ENCODE measurements at places on chromosomes 4 and X.

GRCh38 chr4:153142700-153143438 is 61.4 kb upstream of the TRIM2 start:
- DNase-seq = peak; percentile 74

DNA sequence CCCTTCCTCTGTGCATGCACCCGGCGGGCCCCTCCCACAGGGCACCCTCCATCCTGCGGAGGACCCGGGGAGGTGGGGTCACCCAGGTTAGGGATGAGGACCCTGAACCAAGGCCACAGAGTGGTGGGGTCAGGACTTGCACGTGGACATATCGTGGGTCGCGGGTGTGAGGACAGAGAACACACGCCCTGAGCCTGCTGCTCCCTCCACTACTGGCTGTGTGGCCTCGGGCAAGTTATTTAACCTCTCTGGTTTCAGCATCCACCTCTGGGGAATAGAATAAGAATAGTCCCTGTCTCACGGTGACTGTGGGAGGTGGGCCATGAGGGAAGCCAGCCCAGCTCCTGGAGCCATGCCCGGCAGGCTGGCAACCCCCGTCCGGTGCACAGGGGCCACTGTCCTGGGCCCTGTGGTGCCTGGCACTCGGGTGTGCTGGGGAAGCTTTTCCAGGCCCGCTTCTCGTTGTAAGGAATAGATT is 5.1 kb downstream of the PSAPL1 start:
- no peak for DNase-seq

DNA sequence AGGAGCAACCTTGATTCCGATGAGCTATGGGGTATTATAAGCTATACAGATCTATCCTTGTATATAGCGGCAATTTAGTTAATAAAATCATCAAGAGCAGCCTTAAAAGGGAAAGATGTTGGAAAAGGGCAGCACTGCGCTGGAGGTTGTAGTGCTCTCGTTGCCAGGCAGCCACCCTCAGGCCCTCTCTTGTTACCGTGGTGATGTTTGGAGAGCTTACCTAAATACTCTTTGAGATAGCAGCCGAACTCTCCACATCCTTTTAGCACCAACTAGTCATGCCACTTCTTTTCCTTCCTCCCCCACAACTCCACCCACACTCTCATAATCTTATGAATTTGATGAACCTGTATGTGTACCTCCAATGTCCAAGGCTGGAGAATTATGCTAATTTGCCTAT is 3.8 kb upstream of the RADX start:
- no peak for DNase-seq

DNA sequence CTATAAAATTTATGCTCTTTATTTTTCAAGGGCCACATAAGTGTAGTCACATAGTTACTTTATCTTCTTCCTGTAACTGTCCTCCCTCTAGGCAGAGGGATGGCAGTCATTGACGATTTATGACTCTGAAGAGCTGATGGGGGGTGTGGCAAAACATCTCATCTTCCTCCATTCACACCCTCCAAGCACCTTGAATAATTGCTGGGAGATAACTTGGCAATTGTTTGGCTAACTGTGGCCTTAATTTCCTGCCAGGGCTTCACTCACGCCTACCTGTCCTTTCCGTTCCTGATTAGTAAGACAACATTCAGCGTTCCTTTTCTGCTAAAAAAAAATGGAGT is 329.2 kb downstream of the ARHGAP10 start:
- DNase-seq = no peak

DNA sequence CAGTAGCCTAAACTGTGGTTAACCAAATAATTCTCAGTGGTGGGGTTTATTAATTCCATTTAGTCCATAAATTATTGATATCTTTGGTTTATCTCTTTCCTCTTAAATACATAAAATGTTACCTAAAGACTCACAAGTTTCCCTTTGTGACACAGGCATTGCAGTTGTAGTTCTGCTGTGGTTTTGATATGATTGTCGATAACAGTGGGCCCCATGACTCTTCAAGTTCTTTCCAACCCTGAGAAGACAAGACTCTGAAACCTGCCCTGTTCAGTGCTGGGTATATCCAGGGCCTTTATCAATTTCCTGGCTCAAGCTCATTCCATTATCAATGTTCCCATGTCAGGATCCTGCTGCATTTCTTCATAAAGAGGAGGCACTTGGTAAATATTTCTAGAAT is 117.9 kb upstream of the TBC1D9 start:
- DNase-seq = no peak

- DNase-seq = no peak
These were observed 2412.8 kb downstream of the ARAP2 start for GRCh38 chr4:33831442-33832066.

GRCh38 chrX:68421636-68422035 is 11.7 kb downstream of the OPHN1 start:
- no peak for DNase-seq

DNA sequence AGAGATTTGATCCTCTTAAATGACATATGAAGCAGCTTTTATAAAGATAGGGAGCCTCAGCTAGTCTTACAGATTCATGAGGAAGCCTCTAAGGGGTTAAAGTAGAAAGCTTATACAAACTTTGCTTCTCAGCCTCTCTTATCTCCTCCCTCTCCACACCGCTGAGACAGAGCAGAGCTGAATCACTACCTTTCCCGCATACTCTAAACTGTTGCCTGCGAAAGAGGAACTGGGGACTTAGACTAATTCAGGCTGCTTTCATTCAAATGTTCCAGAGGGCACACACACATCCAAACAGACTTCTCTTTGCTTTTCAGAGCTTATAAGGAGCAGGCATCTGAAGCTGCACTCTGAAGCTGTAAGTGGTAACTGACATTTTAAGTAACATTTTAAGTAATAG is at the start of gene SERTM2:
Gene SERTM2 (plus strand): TSS at position 169 of the 400 bp plus-strand sequence. CDS start 7,213 bp downstream, outside the sequence.
- no peak for DNase-seq

- DNase-seq = no peak
These were observed 158.4 kb downstream of the DCLK2 start for GRCh38 chr4:150236626-150237025.

GRCh38 chr4:60506061-60506460 is 694.1 kb upstream of the ADGRL3 start:
- DNase-seq = no peak

DNA sequence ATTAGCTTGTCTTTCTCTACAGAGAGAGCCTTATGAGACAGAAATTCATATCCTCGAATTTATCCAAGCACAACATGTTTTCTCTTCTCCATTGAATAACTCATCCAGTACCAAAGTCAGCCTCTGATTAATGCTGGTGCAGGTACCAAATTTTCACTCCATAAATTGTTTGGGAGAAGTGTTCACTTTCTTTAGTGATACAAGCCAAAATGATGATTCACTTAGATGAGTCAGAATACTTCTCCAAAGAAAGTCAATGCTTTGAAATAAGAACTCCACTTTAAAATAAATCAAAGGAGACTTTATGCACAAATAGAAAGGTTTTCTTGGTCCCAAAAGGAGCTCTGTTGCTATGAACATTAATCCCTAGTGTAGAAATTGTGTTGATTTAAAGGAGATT is 60.2 kb downstream of the MAOB start:
- no peak for DNase-seq

DNA sequence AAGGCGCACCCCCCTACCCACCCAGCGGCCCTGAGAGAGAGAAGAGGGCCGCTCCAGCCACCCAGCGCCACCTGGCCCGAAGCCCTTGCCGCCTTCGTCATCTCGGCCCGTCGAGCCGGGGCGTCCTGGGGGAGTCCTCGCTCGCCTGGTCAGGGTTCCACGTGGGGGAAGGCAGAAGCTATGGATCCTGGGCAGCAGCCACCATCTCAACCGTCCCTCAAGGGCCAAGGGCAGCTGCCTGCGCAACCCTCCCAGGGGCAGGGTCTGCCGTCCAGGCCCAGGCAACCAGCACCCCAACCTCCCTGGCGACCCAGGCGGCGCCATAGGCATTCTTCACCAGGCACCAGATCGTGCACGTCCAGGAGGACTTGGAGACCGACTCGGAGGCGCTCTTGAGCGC is 51.5 kb upstream of the IL13RA2 start:
- DNase-seq = no peak

- DNase-seq = no peak
These were observed at the start of gene CCDC160 for GRCh38 chrX:134236626-134237614. Gene CCDC160 (plus strand): TSS chrX:134237182. CDS start chrX:134244801, 7,619 bp downstream.

- DNase-seq = no peak
These were observed 307.0 kb downstream of the FSTL5 start for GRCh38 chr4:161856711-161857326.

- DNase-seq = peak; percentile 38
These were observed 34.0 kb upstream of the GYPA start for GRCh38 chr4:144174401-144175067.

- no peak for DNase-seq
These were observed 621.7 kb upstream of the HS3ST1 start for GRCh38 chr4:12050357-12050756.

- no peak for DNase-seq
These were observed 10.8 kb downstream of the CETN2 start for GRCh38 chrX:152819732-152820131.

- no peak for DNase-seq
These were observed 107.8 kb downstream of the GATB start for GRCh38 chr4:151652841-151653547.

- no peak for DNase-seq
These were observed 54.0 kb downstream of the GC start for GRCh38 chr4:71729856-71730255.

- no peak for DNase-seq
These were observed 144.4 kb upstream of the GATB start for GRCh38 chr4:151905197-151905596.

- DNase-seq = no peak
These were observed 20.5 kb upstream of the OPN1LW start for GRCh38 chrX:154123241-154124219.

GRCh38 chr4:22216278-22216677 is 267.7 kb upstream of the KCNIP4 start:
- DNase-seq = no peak

DNA sequence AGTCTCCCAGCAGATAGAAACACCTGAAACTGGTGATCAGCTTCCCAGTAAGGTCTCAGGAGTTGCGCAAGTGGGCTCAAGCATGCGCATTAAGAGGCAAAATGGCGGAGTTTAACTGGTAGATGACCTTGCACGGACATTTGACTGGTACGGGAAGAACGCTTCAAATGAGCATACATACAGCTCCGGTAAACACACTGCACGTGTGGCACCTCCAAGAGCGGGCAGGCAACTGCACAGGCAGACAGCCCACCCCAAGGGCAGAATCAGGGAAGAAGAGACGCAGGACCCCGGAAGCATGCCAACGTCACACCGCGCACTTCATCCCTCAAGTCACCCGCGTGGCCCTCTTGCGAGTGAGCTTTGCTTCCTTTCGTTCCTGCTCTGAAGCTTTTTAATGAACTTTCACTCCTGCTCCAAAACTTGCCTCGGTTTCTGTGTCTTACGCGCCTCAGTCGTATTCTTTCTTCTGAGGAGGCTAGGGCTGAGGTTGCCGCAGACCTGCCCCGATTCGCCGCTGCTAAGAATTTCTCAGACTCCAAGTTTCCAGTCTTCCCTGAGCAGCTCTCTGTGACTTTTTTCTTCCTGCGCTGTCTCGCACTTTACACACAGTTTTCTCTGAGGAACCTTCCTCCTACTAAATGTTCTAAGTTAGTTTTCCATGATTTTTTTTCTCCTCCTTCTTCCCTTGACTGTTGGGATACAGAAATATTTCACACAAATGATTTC is 180.7 kb upstream of the ZFP42 start:
- DNase-seq = no peak

- DNase-seq = no peak
These were observed 38.8 kb upstream of the MAD2L1 start for GRCh38 chr4:120105472-120105871.

DNA sequence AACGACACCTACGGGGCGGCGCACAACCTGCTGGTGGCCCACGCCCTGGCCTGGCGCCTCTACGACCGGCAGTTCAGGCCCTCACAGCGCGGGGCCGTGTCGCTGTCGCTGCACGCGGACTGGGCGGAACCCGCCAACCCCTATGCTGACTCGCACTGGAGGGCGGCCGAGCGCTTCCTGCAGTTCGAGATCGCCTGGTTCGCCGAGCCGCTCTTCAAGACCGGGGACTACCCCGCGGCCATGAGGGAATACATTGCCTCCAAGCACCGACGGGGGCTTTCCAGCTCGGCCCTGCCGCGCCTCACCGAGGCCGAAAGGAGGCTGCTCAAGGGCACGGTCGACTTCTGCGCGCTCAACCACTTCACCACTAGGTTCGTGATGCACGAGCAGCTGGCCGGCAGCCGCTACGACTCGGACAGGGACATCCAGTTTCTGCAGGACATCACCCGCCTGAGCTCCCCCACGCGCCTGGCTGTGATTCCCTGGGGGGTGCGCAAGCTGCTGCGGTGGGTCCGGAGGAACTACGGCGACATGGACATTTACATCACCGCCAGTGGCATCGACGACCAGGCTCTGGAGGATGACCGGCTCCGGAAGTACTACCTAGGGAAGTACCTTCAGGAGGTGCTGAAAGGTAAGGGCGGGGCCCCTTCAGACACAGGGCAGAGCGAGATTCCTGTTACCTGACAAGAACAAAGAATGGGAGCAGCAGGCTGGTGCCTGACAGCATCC is 11.7 kb downstream of the RPL9 start:
- DNase-seq = no peak

- no peak for DNase-seq
These were observed 248.5 kb downstream of the ENOX2 start for GRCh38 chrX:130654409-130654950.

DNA sequence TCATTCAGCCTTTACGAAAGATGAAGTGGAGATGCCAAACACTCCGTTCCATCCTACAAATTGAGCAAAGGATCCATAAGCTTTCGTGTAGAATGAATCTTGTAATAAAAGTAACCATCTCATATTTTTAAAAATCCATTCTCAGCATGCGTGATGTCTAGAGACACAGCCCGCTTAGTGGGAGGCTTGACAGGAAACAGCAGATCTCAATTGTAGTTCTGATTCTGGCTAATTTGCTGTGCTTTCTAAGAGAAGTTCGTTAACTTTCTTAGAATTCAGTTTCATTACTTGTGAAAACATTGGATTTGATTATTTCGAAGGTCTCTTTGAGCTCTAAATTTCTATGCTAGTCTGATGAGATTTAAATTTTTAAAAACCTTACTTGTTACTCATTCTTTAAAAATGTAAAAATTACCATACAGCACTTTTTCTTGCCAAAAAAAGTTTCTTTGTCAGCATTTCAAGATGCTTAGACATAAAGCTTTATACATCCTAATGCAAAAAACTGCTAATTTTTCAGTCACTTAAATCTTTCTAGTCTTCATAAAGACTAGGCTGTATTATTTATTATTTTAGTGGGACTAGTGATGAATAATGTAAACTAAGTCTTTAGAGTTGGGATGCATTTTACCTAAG is 66.9 kb upstream of the NEIL3 start:
- DNase-seq = no peak

DNA sequence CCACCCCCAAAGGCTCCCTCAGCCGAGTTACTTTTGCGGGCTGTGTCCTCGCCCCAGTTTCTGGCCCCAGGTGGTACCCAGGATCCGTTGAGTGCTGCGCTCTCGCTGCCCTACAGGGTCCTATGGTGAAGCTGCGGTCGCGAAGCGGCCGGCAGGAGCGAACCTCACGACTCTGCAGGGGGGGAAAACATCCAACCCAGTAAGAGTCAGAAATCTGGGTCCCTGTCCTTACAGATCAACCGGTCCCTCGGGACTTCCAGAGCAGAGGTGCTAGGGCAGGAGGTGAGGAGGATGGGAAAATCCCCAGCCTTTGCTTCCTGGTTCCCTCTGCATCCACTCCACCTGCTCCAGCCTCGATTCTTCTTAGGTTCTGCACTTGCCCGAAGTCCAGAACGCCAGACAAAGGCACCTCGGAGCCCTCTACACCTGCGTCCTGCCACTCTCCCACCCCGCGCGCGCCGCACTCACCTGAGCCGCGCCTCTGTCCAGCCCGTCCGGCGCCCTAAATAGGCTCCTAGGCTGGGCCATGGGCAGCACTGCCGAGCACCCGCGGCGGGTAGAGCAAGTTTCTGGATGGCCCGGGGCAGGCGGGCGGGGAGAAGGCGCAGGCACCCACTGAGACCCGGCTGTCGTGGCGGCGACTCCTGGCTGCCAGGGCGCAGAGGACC is at the start of gene HS3ST1:
Gene HS3ST1 (minus strand): TSS at position 664 of the 668 bp plus-strand sequence. CDS start 28,889 bp downstream, outside the sequence.
- no peak for DNase-seq
